ENCODE measurements at places on chromosomes 1 and 21. TPM values are rescaled to one million over a fixed set of nuclear protein-coding genes. Genes with fewer than 3 reads are reported as not detected.

OR2T11 gene
- not detected for total RNA-seq

BCL2L15 gene
- total RNA-seq, result 0.59 TPM

GPR161 gene
- 16.9 TPM for total RNA-seq

A3GALT2 gene
- not detected for total RNA-seq

CNR2 gene
- total RNA-seq, result not detected

NUF2 gene
- total RNA-seq, result 33.2 TPM

MROH7 gene
- not detected for total RNA-seq

ADAM15 gene
- total RNA-seq, result 76.9 TPM

OPRD1 gene
- 0.05 TPM for total RNA-seq

SPAG17 gene
- not detected for total RNA-seq

FCRL5 gene
- not detected for total RNA-seq

REN gene
- total RNA-seq, result not detected

MIXL1 gene
- 0.05 TPM for total RNA-seq

HMGCL gene
- 11.5 TPM for total RNA-seq

ADAM30 gene
- total RNA-seq, result not detected

SYT14 gene
- total RNA-seq, result 0.02 TPM

SLC6A17 gene
- 6.0 TPM for total RNA-seq

NPHS2 gene
- total RNA-seq, result not detected

IER5 gene
- total RNA-seq, result 43.7 TPM

OR2L2 gene
- total RNA-seq, result not detected

TBX19 gene
- 0.83 TPM for total RNA-seq

RNF223 gene
- 0.38 TPM for total RNA-seq

FCGR2B gene
- total RNA-seq, result not detected

KRTAP23-1 gene
- total RNA-seq, result not detected

SPTA1 gene
- not detected for total RNA-seq

MAP3K21 gene
- total RNA-seq, result 11.8 TPM

RBBP4 gene
- total RNA-seq, result 67.8 TPM

AMY1A gene
- not detected for total RNA-seq

CFHR5 gene
- total RNA-seq, result not detected

CD101 gene
- total RNA-seq, result 0.10 TPM

CYP4B1 gene
- total RNA-seq, result not detected

NKAIN1 gene
- 0.99 TPM for total RNA-seq

SH2D1B gene
- total RNA-seq, result 0.08 TPM

INKA2 gene
- total RNA-seq, result 1.9 TPM

C1orf115 gene
- 5.4 TPM for total RNA-seq

IVL gene
- total RNA-seq, result 0.06 TPM

CFHR2 gene
- total RNA-seq, result not detected

NTMT2 gene
- total RNA-seq, result not detected

STUM gene
- total RNA-seq, result not detected

RGS13 gene
- total RNA-seq, result not detected

BEND5 gene
- total RNA-seq, result not detected

TGFB2 gene
- 25.7 TPM for total RNA-seq

CELA3B gene
- total RNA-seq, result not detected

CRP gene
- total RNA-seq, result not detected

DTL gene
- 21.7 TPM for total RNA-seq

CTSE gene
- total RNA-seq, result not detected

OR2L3 gene
- not detected for total RNA-seq

CELA3A gene
- total RNA-seq, result not detected

ZNF697 gene
- total RNA-seq, result 1.7 TPM

Data from A549 treated with CORT108297 at 1 μM for 4 hours (cell line).